ENCODE measurements at places on chromosomes 3 and 15.
A peak's percentile ranks its signal among the peaks of the same experiment; 100 is the strongest.

DNA sequence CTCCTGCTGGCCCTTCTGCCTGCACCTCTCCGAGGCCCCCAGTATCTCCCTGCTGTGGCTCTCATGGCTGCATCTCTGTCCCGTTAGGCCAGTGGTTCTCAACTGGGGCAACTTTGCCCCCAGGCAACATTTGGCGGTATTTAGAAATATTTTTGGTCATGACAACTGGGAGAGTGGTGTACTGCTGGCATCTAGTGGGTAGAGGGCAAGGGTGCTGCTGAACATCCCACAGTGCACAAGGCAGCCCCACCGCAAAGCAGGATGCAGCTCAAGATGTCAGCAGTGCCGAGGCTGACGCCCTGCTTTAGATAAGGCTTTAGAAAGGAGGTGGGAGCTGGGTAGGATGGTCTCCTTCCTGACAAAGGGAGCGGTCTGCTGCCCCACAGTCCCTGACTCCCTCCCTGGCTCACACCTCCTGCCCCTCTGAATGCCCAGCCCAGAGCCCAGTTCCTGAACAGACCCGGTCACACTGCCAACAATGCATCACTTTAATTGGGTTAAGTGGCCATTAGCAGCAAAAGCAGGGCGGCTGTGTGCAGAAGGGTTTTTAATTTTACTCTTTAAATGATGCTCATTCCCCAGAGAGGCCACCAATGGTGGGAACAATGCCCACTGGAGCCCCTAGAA is 68.8 kb upstream of the TMEM115 start:
- peak overlapping the region; percentile 45 for H3K4me3 ChIP-seq
- peak overlapping the region; percentile 86 for H3K27ac ChIP-seq
- H3K36me3 ChIP-seq, result no peaks in the 10 kb centered on the region

GRCh38 chr3:194134231-194134756 is 1.7 kb upstream of the HES1 start:
- peak; percentile 27 for DNase-seq
- H3K4me3 ChIP-seq, result peak overlapping the region; percentile 84
- H3K36me3 ChIP-seq, result peaks cover 18% of the 10 kb centered on the region
- H3K27ac ChIP-seq, result peak overlapping the region; percentile 94
- peaks cover 39% of the 10 kb centered on the region for H3K4me1 ChIP-seq

- H3K27me3 ChIP-seq, result no peaks in the 10 kb centered on the region
- peaks cover 11% of the 10 kb centered on the region for H3K4me1 ChIP-seq
- peaks cover 8% of the 10 kb centered on the region for H3K36me3 ChIP-seq
- DNase-seq, result no peak
Measured at GRCh38 chr15:72685301-72685924, 569 bp downstream of the HIGD2B start.

DNA sequence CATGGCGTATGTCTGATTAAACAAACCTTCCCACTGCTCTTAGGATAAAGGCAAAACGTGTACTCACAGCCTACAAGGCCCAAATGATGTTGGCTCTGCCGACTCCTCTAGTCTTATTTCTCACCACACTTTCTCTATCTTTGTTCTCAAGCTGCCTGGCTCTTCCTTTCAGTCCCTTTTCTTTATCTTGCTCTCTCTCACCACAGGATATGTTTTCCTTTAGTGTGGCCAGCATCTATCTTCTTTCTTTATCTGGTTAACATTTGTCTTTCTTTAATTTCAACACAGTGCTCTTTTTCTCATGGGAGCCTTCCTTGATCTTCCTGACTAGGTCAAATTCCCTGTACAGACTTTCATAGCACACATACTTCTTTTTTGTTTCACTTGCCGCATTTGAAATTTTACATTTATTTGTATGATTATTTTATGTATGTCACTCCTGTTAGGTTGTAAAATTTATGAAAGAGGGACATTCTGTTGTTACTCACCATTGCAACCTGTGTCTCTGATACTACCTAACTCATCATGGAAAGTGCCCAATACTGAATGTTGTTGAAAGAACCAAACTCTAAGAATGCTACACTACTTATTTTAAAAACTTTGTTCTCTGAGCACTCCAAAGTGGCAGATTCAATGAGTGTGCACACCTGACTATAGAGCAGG is 328.9 kb upstream of the CBLB start:
- no peak overlapping the region for H3K27ac ChIP-seq
- H3K4me3 ChIP-seq, result no peak overlapping the region
- H3K36me3 ChIP-seq, result no peaks in the 10 kb centered on the region
- no peaks in the 10 kb centered on the region for H3K27me3 ChIP-seq

DNA sequence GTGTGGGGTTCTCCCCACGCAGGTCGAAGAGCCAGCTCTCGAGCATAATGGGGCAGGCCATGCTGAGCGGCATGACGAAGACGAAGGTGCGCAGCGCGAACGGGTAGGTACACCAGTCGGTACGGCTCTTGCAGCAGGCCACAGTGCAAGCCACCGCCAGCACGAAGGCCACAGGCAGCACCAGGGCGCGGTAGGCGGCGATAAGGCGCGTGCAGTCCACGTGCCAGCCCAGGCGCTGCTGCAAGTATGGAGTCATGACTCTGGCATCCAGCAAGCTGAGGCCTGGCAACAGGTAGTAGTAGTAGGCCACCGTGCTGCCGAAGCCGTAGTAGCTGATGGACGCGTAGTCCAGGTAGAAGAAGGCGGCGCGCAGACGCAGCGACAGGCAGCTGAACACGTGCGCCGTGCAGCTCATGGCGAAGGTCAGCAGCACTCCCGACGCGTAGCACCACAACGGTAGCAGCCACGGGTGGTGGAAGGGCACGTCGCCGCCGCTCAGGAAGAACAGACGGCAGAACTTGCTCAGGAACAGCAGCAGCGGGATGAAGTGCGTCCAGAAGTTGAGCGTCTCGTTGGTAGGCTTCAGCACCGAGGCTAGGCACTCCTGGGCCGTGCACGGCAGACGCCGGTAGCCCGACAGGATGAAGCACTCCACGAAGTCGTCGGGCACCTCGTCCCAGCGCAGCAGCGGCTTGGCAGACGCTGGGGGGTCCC is 797 bp downstream of the PAQR9 start:
- H3K27me3 ChIP-seq, result peaks cover 88% of the 10 kb centered on the region
- peak overlapping the region; percentile 80 for H3K4me3 ChIP-seq
- H3K4me1 ChIP-seq, result peaks cover 11% of the 10 kb centered on the region
- H3K27ac ChIP-seq, result no peak overlapping the region
- DNase-seq, result no peak

- H3K4me1 ChIP-seq, result peaks cover 24% of the 10 kb centered on the region
- H3K4me3 ChIP-seq, result peak overlapping the region; percentile 64
- H3K27me3 ChIP-seq, result no peaks in the 10 kb centered on the region
- no peak for DNase-seq
Measured at GRCh38 chr3:197847866-197848401, 56.9 kb downstream of the LRCH3 start.

DNA sequence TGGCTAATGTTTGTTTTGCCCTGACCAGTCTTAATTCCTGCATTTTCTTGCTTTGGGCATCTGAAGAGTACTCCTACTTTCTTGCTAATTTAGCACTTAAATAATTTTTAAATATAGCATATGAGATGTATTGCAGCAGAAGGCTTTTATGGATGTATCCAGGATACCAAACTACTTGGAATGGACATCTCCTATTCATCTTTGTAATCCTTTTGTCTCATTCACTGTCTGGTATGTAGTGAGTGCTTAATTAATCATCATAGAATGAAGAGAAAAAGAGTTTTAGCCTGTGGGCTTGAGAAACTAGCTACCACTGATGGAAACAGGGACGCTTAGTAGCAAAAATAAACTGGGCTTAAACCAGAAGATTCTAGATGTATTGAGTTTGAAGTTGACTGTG is 40.6 kb downstream of the MEX3B start:
- no peak for DNase-seq
- H3K4me1 ChIP-seq, result no peaks in the 10 kb centered on the region
- H3K4me3 ChIP-seq, result no peak overlapping the region
- H3K27me3 ChIP-seq, result peaks cover 40% of the 10 kb centered on the region
- no peaks in the 10 kb centered on the region for H3K36me3 ChIP-seq

GRCh38 chr3:58217209-58217811 is 6.5 kb upstream of the DNASE1L3 start:
- peaks cover 30% of the 10 kb centered on the region for H3K4me1 ChIP-seq
- peak overlapping the region; percentile 34 for H3K4me3 ChIP-seq
- no peak overlapping the region for H3K27ac ChIP-seq
- no peaks in the 10 kb centered on the region for H3K27me3 ChIP-seq

GRCh38 chr3:178634975-178635374 is 98.7 kb downstream of the KCNMB2 start:
- H3K4me3 ChIP-seq, result no peak overlapping the region
- H3K27me3 ChIP-seq, result no peaks in the 10 kb centered on the region
- H3K36me3 ChIP-seq, result no peaks in the 10 kb centered on the region

GRCh38 chr3:24195504-24196230 is 250.6 kb downstream of the NR1D2 start:
- no peaks in the 10 kb centered on the region for H3K4me1 ChIP-seq
- no peaks in the 10 kb centered on the region for H3K36me3 ChIP-seq
- no peak for DNase-seq

GRCh38 chr3:56806407-56806806 is 4.7 kb upstream of the ARHGEF3 start:
- no peaks in the 10 kb centered on the region for H3K27me3 ChIP-seq
- no peak overlapping the region for H3K27ac ChIP-seq
- DNase-seq, result no peak
- peaks cover 28% of the 10 kb centered on the region for H3K4me1 ChIP-seq
- H3K4me3 ChIP-seq, result no peak overlapping the region

- no peak overlapping the region for H3K27ac ChIP-seq
- H3K4me1 ChIP-seq, result no peaks in the 10 kb centered on the region
- H3K27me3 ChIP-seq, result no peaks in the 10 kb centered on the region
- H3K4me3 ChIP-seq, result no peak overlapping the region
- H3K36me3 ChIP-seq, result no peaks in the 10 kb centered on the region
Measured at GRCh38 chr3:168061332-168061996, 34.3 kb downstream of the GOLIM4 start.

GRCh38 chr3:56989169-56989976 is 71.1 kb upstream of the SPATA12 start:
- H3K27me3 ChIP-seq, result peaks cover 11% of the 10 kb centered on the region
- DNase-seq, result no peak
- H3K36me3 ChIP-seq, result peaks cover 6% of the 10 kb centered on the region
- no peak overlapping the region for H3K27ac ChIP-seq
- H3K4me3 ChIP-seq, result no peak overlapping the region

DNA sequence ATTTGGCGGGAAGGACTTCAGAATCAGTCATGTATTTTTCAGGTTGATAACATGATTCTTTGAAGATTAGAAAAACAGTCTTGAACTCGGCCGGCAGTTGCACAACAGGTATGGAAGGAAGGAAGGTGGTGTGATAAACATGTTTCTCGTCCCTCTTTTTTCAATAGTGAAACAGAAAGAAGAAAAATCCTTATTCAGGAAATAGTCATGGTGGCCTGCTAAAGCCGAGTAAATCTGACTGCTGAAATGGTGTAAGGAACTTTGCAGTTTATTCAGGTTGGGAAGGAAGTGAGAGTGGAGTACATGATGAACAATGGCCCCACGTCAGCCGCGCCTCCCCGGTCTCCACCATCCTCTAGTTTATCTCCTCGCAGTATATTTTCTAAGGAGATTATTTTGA is 6.7 kb downstream of the RASGRP1 start:
- peaks cover 98% of the 10 kb centered on the region for H3K4me1 ChIP-seq
- DNase-seq, result no peak
- H3K27me3 ChIP-seq, result no peaks in the 10 kb centered on the region
- peak overlapping the region; percentile 88 for H3K27ac ChIP-seq
- peak overlapping the region; percentile 95 for H3K4me3 ChIP-seq
- peaks cover 78% of the 10 kb centered on the region for H3K36me3 ChIP-seq

GRCh38 chr3:44845528-44846520 is 15.9 kb upstream of the TMEM42 start:
- no peak overlapping the region for H3K4me3 ChIP-seq
- peaks cover 5% of the 10 kb centered on the region for H3K36me3 ChIP-seq
- H3K27me3 ChIP-seq, result no peaks in the 10 kb centered on the region
- no peaks in the 10 kb centered on the region for H3K4me1 ChIP-seq
- H3K27ac ChIP-seq, result no peak overlapping the region

DNA sequence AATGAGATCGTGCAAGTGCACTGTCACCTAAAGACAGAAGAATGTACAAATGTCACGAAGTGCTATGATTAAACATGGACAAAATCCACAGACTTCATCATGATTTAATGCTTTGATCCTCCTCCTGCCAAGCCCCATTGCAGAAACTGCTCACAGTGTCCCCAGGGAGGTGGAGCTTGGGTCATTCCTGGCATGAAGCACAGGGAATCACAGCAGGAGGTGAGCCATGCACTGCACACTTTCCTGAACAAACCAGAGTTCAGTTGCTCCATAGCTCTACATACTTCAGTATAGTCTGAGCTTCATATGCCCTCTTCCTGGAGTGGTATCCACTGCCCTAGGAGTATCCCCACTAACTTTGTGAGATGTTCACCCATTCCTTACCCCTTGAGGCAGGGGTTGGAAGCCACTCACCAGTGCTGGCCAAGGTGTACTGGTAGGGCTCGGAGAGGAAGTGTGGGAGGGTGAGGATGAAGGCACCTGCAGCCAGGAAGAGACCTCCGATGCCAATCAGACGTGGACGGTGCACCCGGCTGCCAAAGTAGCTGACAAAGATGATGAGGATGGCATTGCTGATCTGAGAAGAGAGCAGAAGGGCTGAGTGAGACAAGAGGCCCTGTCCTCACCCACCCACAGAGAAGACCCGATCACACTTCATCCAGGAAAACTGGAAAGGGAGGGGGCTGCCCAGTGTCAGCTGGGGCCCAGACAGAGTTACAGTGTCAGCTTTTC is 56.3 kb downstream of the SLCO2A1 start:
- H3K27ac ChIP-seq, result no peak overlapping the region
- H3K4me3 ChIP-seq, result no peak overlapping the region
- no peak for DNase-seq
- H3K4me1 ChIP-seq, result no peaks in the 10 kb centered on the region

DNA sequence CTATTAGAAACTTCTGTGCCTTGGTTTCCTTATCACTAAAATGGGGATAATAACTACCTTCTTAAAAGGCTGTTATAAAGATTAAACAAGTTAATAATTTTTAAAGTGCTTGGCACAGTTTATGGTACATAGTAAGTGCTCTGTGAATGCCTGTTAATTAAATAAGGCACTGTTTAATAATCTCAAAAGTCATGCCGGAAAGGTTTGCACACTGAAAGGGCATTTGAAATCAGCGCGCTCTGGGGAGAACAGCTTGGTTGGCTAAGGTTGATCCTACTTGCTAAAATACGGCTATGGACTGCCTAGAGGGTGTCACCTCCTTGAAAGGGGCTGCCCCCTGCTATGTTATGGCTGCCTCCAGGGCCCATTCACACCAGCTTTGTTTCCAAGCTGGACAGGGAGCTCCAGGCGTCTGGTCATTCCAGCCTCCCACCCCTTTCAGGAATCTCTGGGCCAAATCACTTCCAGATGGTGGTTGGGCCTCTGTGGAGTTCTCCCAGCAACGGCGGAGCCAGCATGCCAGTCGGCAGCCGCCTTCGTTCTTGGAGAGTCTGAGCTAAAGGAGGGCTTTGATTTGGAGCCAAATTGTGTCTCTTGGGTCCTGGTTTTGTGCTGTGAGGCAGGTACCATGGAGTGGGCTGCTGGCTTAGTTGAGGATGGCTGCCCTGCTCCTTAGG is 5.9 kb downstream of the FLNB start:
- no peak overlapping the region for H3K27ac ChIP-seq
- H3K4me3 ChIP-seq, result no peak overlapping the region
- H3K36me3 ChIP-seq, result peaks cover 3% of the 10 kb centered on the region
- no peak for DNase-seq
- H3K4me1 ChIP-seq, result peaks cover 32% of the 10 kb centered on the region

- H3K4me1 ChIP-seq, result no peaks in the 10 kb centered on the region
- no peak overlapping the region for H3K4me3 ChIP-seq
- no peaks in the 10 kb centered on the region for H3K27me3 ChIP-seq
Measured at GRCh38 chr3:191369616-191370010, 39.3 kb upstream of the UTS2B start.

- no peak for DNase-seq
- H3K4me1 ChIP-seq, result peaks cover 50% of the 10 kb centered on the region
- H3K4me3 ChIP-seq, result no peak overlapping the region
Measured at GRCh38 chr3:17040322-17040989, 155.7 kb downstream of the PLCL2 start.
